Upper lobe of left lung (tissue), 6 donors: ENCODE measurements at places on chromosomes 3 and 15. TPM values are rescaled to one million over a fixed set of nuclear protein-coding genes. Genes with fewer than 3 reads are reported as not detected.

GRCh38 chr3:99471353-99472323 lies 166.8 kb upstream of the COL8A1 start:
- no peak overlapping the region for H3K4me3 ChIP-seq
- DNase-seq, result no peak
- no peak overlapping the region for H3K27ac ChIP-seq
- no peaks in the 10 kb centered on the region for H3K36me3 ChIP-seq
- no peaks in the 10 kb centered on the region for H3K4me1 ChIP-seq
- no peaks in the 10 kb centered on the region for H3K27me3 ChIP-seq

DNA sequence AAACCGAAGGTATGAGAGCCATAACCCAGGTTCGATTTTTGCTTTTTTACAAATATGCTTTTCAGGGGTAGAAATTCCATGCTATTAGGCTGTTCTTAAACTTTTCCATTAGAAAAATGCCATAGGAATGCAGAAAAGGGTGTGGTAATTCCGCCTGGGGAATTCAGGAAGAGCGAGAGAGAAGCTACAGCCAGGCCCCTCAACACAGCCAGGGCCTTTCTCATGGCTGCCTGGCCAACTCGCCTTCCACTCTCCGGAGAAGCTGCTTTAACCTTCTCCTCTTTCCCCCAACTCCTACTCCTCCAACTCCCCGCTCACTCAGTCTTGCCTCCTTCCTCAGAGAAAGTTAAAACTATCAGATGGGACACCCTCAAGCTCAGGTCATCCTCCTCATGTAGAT lies 9.1 kb upstream of the TICRR start:
- H3K27ac ChIP-seq, result no peak overlapping the region
- no peaks in the 10 kb centered on the region for H3K27me3 ChIP-seq
- H3K4me3 ChIP-seq, result no peak overlapping the region
- DNase-seq, result no peak
- no peaks in the 10 kb centered on the region for H3K4me1 ChIP-seq

Gene CDHR4
- 21.9 TPM for total RNA-seq

GRCh38 chr3:126522363-126522788 lies 1.6 kb upstream of the CHST13 start:
- no peak overlapping the region for H3K4me3 ChIP-seq
- DNase-seq, result no peak
- no peaks in the 10 kb centered on the region for H3K36me3 ChIP-seq
- peaks cover 7% of the 10 kb centered on the region for H3K27me3 ChIP-seq
- H3K4me1 ChIP-seq, result peaks cover 9% of the 10 kb centered on the region
- no peak overlapping the region for H3K27ac ChIP-seq

DNA sequence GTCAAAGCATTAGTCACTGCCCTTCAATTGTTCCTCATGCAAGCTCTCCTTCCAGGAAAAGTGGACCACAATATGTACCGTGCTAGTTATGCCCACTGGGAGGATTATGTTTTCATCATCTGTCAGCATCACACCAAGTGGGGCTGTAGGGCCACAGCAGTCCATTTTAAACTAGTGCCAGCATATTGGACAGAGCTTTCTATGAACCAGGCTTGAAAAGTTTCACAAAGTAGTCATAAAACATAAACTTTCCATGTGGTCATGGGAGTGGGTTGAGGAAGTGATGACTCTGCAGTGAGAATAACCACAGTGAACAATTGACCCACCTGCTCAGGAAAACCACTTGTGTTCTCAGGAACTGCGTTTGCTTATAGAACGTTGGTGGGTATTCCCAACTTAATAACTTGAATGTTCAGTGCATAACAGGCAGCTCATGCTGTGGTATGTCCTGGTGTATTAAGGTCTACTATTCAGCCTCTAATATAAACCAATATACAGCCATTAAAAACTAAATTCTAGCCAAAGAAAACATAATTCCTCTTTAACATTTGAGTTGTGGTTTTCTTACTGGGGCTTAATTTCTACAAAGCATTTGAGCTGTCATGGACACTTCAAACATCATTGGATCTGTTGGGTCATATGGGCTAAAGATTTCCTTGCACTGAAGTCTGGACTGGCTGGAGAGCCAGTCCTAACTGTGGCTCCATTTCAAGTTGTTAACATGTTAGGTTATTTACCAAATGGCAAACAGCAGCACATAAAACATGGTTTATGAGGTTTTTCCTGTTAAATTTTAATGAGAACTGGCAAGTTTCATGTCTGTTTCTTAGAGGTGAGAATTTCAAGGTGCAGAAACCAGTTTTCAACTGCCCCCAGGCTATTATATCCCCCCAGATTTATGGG lies 274.1 kb downstream of the OTOL1 start:
- H3K4me1 ChIP-seq, result no peaks in the 10 kb centered on the region
- no peak overlapping the region for H3K27ac ChIP-seq
- H3K4me3 ChIP-seq, result no peak overlapping the region

- no peaks in the 10 kb centered on the region for H3K27me3 ChIP-seq
- H3K4me3 ChIP-seq, result no peak overlapping the region
- H3K36me3 ChIP-seq, result peaks cover 5% of the 10 kb centered on the region
- no peak for DNase-seq
- H3K27ac ChIP-seq, result no peak overlapping the region
Measured at GRCh38 chr3:171159024-171159821, 132.7 kb upstream of the SLC2A2 start.
